ENCODE measurements at places on chromosomes 6 and 20.

DNA sequence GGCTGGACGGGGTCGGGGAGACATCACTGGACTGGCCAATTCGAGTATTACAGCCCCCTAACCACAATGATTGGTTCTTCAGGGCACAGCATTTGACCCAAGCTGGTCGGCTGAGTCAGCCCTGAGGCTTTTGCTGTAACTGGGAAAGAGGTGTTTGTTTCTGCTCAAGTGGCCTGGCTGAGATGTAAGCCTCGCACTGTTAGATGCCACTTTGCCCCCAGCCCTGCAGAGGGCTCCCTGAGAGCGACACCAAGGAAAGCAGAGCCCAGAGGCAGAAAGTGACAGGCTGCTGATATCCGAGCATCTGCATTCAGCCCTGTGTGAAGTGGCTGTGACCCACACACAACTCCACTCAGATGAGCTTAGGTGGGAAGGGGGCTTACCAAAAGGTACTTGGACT lies 19.4 kb downstream of the ERGIC3 start:
- DNase-seq = no peak

- no peak for DNase-seq
Measured at GRCh38 chr6:163620670-163621330, 206.3 kb downstream of the QKI start.

GRCh38 chr6:151475653-151476523 lies 17.9 kb upstream of the CCDC170 start:
- DNase-seq = peak; percentile 41

GRCh38 chr20:4190792-4191519 lies 175.6 kb upstream of the RNF24 start:
- no peak for DNase-seq

DNA sequence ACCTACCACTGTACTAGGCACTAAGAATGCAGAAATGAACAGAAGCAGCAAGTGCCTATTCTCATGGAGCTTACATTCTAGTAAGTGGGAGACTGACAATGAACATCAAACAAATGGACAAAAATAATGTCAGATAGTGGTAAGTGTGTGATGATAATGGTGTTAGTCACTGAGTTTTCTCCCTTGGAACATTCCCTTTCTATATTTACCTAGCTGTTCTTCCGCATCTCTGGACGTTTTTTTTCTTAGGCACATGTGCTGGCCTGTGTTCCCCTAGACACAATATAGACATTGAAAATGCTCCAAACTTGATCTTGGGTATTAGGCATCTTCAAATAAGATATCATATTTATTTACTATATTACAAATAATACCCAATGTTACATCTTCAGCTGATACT lies 218.1 kb upstream of the GJE1 start:
- no peak for DNase-seq

DNA sequence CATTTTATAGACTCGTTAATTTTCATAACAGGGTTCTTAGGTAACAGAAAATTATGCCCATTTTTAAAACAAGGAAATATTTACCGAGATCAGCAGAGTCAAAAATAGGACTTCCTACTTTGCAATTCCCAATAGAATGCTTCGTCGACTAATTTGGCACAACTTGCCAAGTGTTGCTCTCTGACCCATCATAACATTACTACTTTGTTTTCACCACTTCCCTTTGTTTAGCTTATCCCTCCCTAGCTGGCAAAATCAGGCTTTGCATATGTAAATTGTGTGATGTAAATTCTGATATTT lies 914 bp upstream of the RANBP9 start:
- peak; percentile 42 for DNase-seq

- DNase-seq = no peak
Measured at GRCh38 chr20:47336129-47336754, 20.3 kb downstream of the ZMYND8 start.

DNA sequence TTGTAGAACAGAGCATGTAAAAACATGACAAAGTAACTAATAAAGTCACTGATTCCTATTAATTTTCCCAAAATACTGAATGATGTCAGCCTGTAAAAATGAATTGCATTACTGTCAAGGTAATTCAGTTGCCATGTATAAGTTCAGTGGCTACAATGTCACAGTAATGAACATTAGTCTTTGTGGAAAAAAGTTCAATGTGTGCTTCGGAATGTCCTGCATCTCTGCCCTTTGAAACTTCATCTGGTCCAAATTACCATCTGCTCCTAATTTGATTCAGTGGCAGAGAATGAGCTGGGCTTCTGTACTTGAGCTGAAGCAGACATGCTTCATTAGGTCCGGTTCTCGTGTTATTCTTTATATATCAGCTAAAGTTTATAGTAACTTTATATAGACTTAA lies 567.4 kb downstream of the COL12A1 start:
- no peak for DNase-seq

DNA sequence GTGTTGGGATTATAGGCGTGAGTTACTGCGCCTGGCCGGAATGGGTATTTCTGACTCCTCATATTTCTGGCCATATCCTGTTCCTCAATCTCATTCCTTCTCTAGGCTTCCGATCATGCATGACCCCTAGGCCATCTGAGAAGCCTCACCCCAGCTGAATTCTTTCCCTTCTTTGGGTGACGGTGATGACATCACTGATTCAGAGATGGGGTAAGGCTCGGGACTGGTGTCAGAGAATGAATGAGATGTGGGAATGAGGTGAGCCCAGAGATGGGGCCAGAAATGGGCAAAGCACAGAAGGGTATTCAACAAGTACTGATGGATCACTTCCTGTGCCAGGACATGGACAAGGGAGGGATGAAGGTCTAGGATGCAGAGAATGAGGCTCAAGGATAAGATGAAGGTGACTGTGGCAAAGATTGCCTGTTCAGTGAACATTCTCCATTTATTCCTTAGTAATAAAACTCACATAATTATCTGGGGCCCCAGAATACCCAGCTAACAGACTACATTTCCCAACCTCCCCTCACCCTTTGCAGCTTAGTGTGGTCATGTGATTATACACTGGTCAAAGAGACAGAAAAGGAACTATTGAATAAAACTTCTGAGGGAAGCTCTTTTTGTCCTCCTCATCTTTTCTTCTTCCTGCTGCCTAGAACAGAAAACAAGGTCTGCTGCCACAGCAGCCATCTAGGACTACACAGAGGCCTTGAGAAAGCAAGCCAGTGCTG lies 39.6 kb downstream of the KIAA0319 start:
- no peak for DNase-seq
